Cardiac septum (tissue), 1 donor: ENCODE measurements at places on chromosomes 5 and 9. TPM values are rescaled to one million over a fixed set of nuclear protein-coding genes. Genes with fewer than 3 reads are reported as not detected.

The NR4A3 gene
- 22.4 TPM for total RNA-seq

The GCNT4 gene
- total RNA-seq, result 0.62 TPM

DNA sequence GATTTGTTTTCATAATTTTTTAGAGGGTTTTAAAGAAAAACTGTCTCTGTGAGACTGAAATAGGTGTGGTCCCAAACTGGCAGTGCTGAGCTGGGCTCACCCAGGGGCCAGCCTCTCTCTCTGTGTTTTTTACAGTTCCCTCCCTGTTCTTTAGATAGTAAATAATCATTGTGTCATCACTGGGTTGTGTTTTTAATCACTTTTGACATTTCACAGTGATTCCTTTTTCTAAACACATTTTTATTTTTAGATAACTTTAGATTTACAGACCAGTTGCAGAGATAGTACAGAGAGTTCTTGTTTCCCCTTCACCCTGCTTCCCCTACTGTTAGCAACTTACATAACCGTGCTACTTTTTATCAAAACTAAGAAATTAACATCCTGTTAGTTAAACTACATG is 44.4 kb downstream of the MAP1B start:
- DNase-seq, result no peak

GRCh38 chr5:52999344-52999949 is 10.3 kb downstream of the ITGA2 start:
- no peak for DNase-seq

GRCh38 chr9:137757613-137758029 is 120.0 kb upstream of the CACNA1B start:
- no peak for DNase-seq

DNA sequence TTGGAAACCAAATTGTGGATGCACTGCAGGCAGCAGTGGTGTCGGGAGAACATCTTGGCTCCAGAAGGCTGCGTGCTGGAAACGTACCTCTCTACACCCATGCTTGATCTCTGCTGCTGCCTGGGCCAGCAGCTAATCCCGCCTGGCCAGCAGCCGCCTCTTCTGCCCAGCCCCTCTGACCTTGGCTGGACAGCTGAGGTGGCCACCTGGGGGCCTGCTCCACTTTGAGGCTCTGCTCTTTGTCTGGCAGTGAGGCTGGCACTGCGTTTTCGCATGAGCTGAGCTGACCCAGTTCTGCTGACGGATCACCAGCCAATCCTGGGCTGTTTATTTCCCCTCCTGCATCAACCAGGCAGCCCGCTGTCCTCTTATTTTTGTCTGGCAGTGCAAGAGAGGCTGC is 154.9 kb downstream of the TENT4A start:
- DNase-seq, result no peak

The PRR7 gene
- total RNA-seq, result 5.1 TPM

DNA sequence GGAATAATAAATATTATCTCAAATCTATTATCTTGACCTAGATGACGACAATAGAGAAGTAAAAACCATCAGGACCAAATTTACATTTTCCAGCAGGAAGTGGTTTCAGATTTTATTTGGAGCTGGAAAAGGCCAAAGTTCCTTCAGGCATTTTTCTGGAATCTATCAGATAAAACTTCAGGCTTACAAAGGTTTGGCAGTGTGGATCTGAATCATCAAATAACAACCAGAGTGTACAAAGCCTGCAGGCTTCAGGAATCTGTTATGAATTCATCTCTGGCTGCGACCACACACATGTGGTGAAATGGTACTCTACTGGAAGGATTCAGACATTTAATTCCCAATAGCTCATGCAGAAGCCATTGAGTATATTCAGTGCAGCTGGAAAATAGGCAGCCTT is 726.4 kb upstream of the GRAMD2B start:
- DNase-seq, result no peak

DNA sequence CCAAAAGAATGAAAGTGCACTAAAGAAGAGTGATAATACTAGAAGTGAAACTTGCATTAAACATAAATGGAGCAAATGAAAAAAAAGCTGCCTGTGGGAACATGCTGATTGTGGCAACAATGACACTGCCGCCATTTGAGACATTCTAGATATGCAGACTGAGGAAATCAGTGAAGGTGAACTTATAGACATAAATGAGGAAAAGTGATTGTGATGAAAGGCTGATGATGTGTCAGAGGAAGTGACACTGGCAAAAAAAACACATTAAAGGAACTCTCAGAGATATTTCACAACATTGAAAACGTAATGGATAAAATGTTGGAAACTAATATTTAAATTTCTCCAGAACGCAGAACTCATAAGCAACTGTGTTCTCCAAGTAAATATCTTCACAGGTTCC is 1.2 kb downstream of the ERCC8 start:
- DNase-seq, result no peak

GRCh38 chr9:138114501-138115245 is 237.1 kb downstream of the CACNA1B start:
- DNase-seq, result peak; percentile 36

The ACER2 gene
- total RNA-seq, result 4.1 TPM

GRCh38 chr9:7006417-7006816 is 248.6 kb downstream of the KDM4C start:
- no peak for DNase-seq

The PCDHA6 gene
- total RNA-seq, result 0.11 TPM

The PRRX2 gene
- 4.4 TPM for total RNA-seq

DNA sequence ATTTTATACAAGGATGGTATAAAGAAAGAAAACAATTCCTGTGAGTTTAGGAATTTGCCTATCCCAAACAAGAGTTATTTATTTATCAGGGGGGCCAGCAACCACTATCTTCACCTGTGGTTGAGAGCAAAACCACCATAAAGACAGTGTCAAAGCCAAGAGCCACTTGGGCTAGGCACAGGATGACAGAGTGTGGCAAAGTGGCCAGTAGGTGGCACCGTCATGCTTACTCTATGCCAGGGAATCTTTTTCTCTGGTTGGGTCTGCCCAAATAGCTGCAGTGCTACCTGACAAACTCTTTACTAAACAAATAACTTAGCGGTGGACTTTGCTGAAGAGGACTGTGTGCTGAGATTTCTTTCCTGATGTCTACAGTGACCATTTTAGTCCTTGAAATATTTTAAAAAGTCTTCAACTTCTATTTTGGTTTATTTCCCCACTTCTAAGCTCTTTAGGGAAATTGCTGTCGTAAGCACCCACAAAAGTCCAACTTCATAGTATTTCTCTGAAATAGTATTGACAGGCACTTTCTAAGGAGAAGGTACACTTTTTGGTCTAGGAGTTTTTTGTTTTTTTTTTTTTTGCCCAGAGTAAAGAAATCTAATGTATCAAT is 285.0 kb downstream of the RFX3 start:
- no peak for DNase-seq

The CCL27 gene
- not detected for total RNA-seq

DNA sequence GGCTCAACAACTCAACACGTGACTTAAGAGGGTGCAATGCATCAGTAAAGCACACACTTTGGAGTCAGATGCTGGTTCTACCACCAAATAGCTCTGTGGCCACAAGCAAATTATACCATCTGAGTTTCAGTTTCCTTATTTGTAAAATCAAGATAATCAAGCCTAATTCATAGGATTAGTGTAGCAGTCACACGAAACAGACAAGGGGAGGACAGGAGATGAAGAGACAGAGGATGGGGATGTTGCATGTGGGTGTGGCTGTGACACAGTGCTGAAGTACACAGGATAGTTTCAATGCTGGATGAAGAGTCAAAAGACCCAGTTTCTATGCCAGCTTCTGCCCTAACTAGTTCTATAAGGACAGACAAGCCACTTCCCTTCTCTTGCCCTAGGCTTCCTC is 60.2 kb downstream of the SPOCK1 start:
- no peak for DNase-seq

GRCh38 chr5:142000704-142001484 is 11.9 kb downstream of the GNPDA1 start:
- DNase-seq, result no peak

- no peak for DNase-seq
These were observed 4.8 kb upstream of the CHD1 start for GRCh38 chr5:98933445-98934072.

The ASPN gene
- total RNA-seq, result 30.3 TPM

The PTGES gene
- total RNA-seq, result 1.1 TPM

DNA sequence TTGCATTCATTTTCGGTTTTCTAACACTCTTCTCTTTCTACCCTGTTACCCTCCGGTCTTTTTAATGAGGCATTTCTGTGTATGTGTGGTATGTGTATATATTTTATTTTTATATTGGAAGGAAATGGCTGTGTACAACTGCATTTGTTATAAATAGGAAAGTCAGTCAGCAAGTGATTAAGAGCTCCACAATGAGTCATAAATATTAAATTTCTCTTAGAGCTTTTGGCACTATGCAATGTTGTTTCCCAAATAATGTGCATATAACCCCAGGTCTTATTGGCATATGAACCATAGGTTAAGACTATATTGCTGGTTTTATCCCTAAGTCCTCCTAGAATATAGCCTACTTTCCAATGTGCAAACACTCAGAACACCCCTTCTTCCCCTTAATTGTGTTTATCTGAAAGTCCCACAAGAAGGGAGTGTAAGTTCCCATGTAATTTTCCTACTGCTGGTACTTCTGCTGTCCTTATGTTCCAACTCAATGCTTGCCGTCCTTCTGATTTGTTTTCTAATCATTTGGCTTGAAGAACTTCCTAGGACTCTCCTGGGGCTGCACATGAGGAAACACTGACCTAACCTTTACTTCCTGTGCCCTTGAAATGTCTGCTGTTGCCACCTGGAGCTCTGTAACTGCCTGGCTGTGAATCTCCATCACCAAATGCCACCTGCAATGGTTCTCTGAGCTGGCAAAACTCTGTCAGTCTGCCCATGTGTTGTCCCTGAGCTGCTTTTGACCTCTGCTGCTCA is 65.5 kb upstream of the PCSK5 start:
- DNase-seq, result no peak

DNA sequence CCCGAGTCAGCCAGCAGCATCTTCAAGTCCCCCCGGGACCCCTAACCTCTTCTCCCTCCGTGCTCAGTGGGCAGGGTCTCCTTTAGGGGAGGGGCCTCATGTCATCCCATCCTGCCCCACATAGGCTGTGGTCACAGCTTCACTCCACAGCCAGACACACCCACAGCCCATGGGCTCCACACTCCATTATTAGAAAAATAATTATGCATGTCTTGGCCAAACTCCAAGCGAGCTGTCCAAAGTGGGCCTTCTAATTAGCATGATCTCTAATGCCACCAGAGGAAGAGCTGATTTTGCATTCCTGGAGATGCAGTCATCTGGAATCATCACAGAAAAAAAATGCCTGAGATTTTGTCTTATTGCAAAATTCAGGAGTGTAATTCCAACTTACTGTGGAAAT is 418.2 kb downstream of the IRX2 start:
- no peak for DNase-seq

The TMEFF1 gene
- total RNA-seq, result 0.46 TPM

DNA sequence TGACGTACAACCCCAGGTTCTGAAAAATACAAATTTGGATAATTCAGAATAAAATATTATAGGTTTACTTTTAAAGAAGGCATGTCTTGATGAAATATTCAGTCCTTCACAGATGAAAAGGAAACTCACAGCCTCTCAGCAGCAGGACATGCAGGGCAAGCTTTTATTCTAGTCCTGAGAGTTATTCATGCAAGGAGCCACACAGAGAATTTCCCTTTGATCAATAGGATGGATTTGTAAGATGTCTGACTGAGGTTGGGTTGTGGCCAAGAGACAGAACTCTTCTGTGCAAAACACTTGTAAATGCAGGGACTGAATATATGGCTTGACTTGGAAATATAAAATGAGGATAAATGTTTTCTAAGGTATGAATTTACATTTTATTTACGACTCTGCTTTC is 48.8 kb upstream of the TBCA start:
- DNase-seq, result no peak

GRCh38 chr9:90107040-90107725 is 502.4 kb downstream of the GADD45G start:
- no peak for DNase-seq

- no peak for DNase-seq
These were observed 188.1 kb downstream of the RFX3 start for GRCh38 chr9:3337515-3338225.

The C5orf34 gene
- 0.22 TPM for total RNA-seq

- no peak for DNase-seq
These were observed 116.5 kb upstream of the FBXL7 start for GRCh38 chr5:15383469-15383868.

- no peak for DNase-seq
These were observed 3.8 kb downstream of the DMRT2 start for GRCh38 chr9:1053986-1054425.

GRCh38 chr5:137836997-137837396 is 30.7 kb upstream of the MYOT start:
- no peak for DNase-seq

GRCh38 chr5:610011-610743 is 2.0 kb upstream of the CEP72 start:
- DNase-seq, result no peak

DNA sequence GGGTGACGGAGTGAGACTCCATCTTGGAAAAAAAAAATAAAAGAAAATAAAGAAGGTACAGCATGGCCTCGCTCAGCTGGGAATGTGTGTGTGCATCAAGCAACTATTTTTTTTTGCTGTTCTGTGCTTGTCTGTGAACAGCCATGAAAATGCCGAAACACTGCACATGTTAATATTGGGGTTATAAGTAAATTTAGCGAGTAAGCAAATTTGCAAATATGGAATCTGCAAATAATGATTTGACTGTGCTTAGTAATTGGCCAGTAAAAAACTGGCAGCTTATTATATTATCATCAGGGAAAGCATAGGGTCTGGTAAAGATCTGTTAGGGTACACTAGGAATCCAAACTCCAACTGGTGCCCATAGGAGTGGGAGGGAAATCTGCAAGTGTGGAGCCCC is 278.1 kb upstream of the KLF4 start:
- DNase-seq, result no peak

DNA sequence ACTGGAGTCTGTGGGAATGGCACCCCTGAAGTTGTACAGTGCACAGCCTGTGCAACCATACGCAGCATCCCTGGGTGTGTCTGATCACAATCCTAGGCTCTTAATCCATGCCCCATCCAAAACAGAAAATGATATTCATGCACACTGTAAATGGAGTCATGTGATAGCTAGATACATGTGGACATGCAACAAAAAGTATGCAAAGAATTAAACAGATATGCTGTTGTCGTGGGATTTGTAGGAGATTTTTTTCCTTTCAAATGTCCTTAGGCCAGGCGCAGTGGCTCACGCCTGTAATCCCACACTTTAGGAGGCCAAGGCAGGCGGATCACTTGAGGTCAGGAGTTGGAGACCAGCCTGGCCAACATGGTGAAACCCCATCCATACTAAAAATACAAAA is 36.1 kb downstream of the PRRX2 start:
- DNase-seq, result no peak

The PCA3 gene
- not detected for total RNA-seq

- DNase-seq, result no peak
These were observed 228.0 kb upstream of the ADAMTSL1 start for GRCh38 chr9:18245911-18246310.

The EIF4EBP3 gene
- 20.6 TPM for total RNA-seq

The TPPP gene
- 7.3 TPM for total RNA-seq

GRCh38 chr5:77633709-77634108 is 4.8 kb downstream of the OTP start:
- DNase-seq, result no peak

GRCh38 chr9:128003966-128004604 is 23.3 kb upstream of the EEIG1 start:
- DNase-seq, result no peak

The SNCB gene
- 0.43 TPM for total RNA-seq
